ENCODE measurements at places on chromosomes 7 and 10.
A peak's percentile ranks its signal among the peaks of the same experiment; 100 is the strongest.

DNA sequence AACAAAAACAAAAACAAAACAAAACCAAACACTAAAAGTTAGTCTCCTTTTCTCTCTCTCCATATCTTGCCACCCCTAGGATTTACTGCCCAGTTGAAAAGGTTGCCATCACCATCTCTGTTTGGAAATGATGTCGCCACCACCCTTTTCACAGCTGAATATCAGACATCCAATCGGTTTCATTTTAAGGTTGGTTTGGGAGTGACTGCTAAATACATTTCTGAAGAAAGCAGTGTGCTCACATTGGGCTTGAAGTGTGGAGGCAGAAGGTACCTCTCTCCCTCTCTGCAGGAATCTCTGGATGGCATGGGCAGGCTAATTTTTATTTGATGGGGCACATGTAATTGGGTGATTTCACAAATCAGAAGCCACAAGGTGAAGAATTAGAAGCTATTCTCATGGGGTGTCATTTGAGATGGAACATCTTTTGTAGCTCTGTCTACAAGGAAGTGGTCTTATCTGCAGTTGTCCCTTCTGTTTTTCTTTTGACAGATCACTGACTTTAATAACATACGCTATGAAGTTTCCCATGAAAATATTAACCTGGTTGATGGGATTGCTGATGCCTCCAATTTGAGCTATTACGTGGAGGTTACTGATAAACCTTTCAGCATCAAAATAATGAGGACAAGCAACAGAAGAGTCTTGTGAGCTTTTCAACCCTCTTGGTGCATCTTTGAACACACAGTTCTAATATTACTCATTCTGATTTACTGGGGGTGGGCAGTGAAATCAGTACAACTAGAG, 20.1 kb downstream of the MGAM2 start:
- DNase-seq: no peak

DNA sequence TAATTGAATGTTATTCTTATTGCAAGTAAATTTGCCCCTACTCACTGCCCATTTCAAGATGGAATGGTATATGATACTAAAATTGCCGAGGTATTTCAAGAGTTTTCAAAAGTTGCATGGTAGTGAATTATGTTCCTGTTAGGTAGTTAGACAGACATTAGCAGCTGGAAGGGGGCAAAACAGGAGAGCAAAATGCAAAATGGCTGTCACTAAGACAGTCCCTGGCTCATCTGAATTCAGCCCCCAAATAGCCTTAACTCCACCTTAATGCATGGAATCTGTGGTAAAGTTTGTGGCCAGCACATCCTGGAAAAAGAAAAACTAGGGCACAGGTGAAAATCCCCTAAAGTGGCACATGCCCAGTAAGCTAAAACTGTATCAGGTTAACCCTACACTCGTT, 894.9 kb downstream of the NXPH1 start:
- no peak for DNase-seq

- no peak for DNase-seq
Observed at GRCh38 chr7:137634356-137634755, 212.4 kb downstream of the DGKI start.

DNA sequence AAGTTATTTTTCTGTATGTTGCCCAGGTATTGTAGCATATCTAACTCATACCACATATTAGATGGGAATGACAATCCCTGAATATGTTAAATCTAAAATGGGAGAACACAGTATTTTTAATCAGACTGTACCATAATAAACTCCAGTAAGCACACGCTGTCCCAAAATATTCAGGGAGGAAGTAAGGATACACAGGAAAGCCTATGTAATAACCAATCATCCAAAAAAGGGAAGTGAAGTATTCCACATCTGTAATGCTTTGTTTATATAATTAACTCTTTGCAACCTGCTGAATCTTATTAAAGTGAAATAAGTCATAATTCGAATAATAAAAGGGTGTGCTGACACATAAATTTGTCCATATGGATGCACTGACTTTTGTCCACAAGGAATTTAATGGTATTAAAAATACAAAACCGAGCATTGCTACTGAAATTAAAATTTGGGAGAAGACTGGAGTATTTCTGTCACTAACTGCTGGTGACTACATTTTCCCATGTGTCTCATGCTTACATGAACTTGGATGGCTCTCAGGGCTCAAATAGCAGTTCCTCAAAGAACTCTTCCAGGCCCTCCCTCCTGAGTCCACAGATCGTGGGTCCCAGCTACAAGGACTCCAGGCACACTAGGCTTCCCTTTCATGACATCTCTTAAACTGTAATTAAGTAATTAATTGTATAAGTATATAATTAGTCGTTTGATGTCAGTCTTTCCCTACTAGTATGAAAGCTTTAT, 120.6 kb downstream of the NEBL start:
- DNase-seq: no peak

GRCh38 chr10:116732573-116732972, 9.8 kb downstream of the HSPA12A start:
- DNase-seq: no peak

GRCh38 chr10:99394256-99394655, 36.2 kb downstream of the GOT1 start:
- no peak for DNase-seq

- DNase-seq: no peak
Observed at GRCh38 chr10:1540144-1540543, 197.2 kb downstream of the ADARB2 start.

- no peak for DNase-seq
Observed at GRCh38 chr10:27618036-27618615, 114.0 kb downstream of the RAB18 start.

GRCh38 chr7:155401231-155401630, 56.7 kb upstream of the EN2 start:
- no peak for DNase-seq

DNA sequence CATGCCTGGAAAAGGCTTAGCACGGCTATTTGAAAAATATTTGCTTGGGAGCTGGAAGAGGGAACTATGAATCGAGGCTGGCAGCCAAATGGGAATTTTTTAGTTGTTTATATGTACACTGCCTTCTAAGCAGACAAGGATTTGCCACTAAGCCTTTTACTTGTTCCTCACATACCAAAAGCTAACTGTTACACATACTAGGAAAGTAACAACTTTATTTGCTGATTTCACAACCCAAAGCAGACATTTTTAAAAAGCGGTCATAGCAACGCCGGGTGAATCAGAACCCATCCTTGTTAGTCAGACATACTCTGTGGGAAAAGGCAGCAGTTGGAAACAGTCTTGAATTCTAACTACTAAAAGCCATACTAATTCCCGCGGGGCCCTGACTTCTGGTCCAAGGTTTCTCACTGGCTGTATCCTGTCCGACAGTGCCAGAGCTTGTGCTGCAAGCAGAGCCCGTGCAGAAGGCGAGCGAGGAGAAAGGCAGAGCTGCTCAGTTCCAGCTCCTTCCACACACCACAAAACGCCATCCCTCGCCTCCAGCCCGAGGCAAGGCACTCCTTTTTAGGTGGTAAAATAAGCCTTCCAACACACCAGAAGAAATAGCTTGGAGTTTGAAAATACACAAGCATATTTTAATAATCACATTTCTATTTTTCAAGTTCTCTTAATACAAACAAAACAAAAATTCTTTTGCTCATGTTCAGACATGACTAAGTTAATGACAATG, 89.2 kb downstream of the RNF216 start:
- no peak for DNase-seq

DNA sequence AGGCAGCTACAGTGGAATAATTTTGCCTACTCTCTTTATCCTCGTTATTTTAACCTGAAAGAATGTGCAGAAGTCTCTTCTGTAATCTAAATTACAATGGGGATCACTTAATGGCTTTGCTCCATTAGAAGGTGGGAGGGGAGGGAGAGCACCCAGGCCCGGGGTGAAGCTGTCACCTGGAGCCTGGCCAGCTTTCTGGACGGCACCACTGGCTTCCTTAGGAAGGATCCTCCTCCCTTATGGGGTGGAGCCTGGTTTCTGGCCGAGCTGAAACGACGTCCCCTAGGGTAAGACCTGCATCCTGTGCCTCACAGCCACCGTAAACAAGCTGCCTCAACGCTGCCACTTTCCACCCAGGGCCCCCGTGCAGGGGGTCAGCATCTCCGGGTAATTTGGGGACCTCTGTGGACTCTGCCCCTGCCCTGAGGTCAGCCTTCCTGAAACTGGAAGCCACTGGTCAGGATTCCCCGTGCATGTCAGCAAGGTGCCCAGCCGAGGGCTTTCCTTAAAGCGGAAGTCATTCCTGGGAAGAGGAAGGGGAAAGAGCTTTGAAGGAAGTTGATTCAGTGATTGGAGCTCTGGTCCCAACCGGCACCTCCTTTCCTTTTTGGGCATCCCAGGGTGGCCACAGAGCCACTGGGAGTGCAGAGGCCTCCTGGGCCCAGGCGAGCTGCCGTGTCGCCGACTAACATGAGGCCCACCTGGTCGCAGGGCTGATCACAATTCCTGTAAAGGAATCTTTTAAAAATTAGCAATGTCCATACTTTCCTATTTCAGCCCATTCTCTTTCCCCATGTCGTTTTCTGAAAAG, 569.1 kb downstream of the DNAJB6 start:
- DNase-seq: peak; percentile 61

GRCh38 chr10:34574353-34574934, 240.7 kb downstream of the PARD3 start:
- DNase-seq: no peak

GRCh38 chr7:155880721-155881120, 68.5 kb upstream of the SHH start:
- DNase-seq: no peak

GRCh38 chr7:100629117-100629716, 12.1 kb downstream of the TFR2 start:
- no peak for DNase-seq

DNA sequence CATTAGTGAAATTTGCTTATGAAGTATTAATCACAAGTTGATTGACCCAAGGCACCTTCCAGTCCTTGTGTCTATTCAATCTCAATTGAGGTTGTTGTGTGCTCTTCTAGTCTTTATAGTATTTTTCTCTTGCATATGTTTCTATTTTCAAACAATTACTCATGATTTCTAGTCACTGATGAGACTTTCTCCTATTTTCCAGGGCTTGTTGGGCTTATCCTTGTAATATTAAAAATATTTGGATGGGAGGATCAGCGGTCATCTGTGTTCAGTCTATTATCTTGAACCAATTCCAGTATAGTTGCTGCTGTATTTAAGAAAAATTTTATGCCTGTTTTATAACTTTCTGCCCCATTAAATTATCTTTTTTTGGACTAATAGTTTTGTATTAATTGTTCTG, 154.4 kb downstream of the PTEN start:
- DNase-seq: no peak

GRCh38 chr10:5068274-5068984, 25.8 kb upstream of the AKR1C3 start:
- DNase-seq: no peak

DNA sequence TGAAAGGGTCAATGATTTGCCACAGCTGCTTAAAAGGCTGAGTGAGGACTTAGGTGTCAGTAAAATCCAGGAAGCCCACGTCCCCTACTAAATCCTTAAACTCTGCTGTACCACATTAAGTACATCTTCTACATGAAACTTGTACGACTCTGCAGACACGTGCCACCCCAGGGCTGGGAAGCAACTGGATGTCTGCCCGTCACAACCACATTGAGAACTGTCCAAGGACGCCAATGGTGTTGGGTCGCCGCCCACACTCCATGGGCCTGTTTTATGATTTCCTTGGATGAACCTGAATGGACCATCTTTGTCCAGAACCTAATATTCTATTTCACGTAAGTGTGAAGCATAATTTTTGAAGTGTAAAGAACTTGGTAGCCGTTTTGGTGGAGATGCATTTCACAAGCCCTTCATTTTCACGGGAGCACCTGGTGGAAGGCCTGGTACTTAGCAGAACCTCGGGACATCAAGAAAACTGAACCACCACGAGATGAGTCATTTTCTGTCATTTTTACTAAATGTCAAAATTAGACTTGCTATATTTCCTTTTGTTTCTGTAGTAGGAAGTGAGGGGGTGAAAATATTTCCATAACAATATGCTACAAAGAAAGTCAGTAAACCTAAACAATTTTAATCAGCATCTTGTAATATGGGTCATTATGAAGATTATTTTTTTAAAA, 134.9 kb downstream of the SFMBT2 start:
- DNase-seq: no peak

GRCh38 chr10:96230527-96230926, 40.8 kb downstream of the BLNK start:
- no peak for DNase-seq

DNA sequence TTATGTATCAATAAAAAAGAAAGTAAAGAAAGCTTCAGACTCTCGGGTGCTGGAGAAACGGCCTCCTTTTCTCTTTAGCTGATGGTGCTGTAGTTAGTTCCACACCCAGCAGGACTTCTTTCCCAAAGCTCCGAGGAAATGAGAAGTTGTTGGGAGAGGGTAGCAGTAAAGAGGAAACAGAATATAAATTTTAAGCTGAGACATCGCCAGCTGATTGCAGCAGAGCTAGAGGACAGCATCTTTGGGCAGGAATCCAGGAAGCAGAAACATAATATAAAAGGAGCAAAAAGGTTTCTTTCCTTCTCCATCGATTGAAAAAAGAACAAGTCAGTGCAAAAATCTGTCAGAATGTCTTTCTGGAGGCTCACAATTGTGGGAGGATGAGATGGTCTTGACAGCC, 616.9 kb upstream of the FOXK1 start:
- DNase-seq: no peak

DNA sequence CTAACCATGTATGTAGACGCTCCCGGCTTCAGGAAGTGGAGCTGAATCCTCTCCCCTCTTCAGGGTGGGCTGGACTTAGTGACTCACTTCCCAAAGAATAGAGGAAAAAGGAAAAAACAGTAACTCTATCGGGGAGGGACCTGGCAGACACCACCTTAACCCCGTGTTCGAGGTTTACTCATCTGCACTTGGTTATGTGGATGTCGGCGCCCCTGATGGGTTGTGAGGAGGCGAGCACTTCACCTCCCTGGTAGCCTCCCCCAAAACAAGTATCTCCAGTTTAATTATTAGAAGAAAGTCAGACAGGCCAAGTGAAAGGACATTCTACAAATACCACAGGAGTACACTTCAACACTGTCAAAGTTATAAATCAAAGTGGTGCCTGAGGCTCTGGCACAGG, 559.7 kb downstream of the TCERG1L start:
- no peak for DNase-seq

DNA sequence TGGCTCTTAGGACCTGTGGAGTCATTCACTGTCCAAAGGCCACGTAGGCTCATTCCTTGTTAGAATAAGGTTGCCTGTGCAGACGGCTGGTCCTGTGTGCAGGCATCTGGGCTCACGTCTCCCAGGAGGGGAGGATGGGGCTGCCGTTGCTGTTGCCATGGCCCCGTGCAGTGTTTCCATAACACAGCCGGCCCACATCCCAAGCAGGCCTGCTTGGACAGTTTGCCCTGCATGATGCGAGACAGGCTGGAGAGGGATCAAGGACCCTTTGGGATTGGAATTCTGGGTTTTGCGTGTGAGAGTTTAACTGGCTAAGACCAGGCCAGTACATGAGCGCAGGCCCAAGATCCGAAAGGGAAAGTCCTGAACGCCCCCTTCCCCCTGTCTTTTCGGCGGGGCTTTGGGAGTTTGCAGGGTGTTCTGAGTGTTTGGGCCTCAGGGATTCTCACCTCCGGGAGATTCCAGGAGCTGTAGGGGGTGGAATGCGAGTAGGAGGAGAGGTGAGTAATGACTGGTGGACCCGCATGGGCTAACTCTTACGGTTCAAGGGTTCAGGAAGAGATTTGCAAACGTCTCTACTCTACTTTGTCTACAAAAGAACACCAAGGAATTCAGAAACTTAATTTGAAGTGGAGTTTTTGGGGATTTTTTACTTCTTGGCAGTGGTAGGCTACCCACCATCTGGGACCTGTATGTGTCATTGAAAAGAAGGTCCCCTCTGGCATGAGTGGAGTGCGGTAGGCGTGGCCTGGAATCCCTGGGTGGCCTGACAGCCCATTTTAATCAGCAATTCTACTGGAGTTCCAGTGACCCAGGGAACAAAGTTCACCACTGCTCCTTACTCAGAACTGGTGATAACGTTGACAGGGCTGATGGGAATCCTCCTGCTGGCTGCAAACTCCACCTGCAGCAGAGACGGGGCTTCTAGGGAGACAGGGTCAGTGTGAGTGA, 125.4 kb downstream of the ITIH5 start:
- DNase-seq: no peak
